Astrocyte (in vitro differentiated cells and primary cell): ENCODE measurements at places on chromosomes 1 and 21.

GRCh38 chr1:205495237-205495823 lies 9.1 kb upstream of the CDK18 start:
- no peak overlapping the region for H3K27ac ChIP-seq
- DNase-seq = no peak

GRCh38 chr1:98081944-98082343 lies 161.1 kb upstream of the DPYD start:
- H3K36me3 ChIP-seq = no peaks in the 10 kb centered on the region
- no peak overlapping the region for H3K4me3 ChIP-seq
- no peaks in the 10 kb centered on the region for H3K27me3 ChIP-seq

DNA sequence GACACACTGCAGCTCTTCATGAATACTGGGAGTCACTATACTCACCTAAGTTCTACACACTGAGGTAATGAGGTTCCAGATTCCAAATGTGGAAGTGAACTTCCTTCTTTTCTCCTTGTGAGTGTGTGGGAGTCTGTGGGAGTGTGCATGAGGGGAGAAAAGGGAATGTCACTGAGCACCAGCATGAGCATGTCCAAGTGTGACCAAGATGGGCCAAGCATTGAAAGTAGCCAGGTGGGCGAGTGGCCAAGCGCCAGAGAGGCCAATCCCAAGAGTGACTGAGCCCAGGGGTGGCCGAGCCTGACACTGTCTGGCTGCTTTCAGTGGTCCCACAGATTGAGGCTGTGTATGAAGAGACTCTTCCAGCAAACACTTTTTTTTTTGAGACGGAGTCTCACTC lies 132.3 kb downstream of the HLCS start:
- H3K4me1 ChIP-seq = peaks cover 2% of the 10 kb centered on the region
- H3K4me3 ChIP-seq = no peak overlapping the region
- no peak for DNase-seq
- no peak overlapping the region for H3K27ac ChIP-seq

DNA sequence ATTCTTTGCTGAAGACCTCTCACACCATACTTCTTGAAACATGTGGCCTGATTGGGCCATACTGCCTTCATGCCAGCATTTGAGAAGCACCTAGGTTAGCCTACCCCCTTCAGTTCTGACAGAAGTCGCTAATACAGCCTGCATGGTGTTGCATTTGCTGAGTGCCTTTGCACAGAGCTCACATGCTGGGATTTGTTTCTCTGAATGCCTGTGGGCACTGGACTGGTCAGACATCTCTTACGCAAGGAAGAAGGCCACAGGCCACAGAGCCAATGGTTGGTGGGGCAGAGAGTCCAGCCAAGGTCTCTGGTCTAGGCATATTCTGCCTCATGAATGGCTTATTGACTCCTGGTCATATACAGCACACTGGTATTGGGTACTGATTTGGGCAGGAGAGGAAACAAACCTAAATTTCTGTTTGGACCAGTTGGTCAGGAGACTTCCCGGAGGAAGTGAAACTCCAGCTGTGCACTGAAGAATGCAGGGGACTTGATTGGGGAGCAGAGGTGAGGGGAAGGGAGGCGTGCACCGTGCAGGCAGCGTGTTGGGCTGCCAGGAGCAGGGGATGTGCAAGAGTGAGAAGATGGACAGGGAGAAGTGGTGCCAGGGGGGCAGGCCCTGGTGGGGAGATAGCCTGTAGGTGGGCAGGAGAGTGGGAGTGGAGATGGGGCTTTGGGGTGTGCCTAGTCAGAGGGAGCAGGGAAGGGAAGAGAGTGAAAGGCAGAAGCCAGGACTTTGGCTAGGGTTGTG lies 18.1 kb downstream of the URB2 start:
- H3K27me3 ChIP-seq = no peaks in the 10 kb centered on the region
- H3K36me3 ChIP-seq = peaks cover 30% of the 10 kb centered on the region
- H3K27ac ChIP-seq = no peak overlapping the region
- no peaks in the 10 kb centered on the region for H3K4me1 ChIP-seq

DNA sequence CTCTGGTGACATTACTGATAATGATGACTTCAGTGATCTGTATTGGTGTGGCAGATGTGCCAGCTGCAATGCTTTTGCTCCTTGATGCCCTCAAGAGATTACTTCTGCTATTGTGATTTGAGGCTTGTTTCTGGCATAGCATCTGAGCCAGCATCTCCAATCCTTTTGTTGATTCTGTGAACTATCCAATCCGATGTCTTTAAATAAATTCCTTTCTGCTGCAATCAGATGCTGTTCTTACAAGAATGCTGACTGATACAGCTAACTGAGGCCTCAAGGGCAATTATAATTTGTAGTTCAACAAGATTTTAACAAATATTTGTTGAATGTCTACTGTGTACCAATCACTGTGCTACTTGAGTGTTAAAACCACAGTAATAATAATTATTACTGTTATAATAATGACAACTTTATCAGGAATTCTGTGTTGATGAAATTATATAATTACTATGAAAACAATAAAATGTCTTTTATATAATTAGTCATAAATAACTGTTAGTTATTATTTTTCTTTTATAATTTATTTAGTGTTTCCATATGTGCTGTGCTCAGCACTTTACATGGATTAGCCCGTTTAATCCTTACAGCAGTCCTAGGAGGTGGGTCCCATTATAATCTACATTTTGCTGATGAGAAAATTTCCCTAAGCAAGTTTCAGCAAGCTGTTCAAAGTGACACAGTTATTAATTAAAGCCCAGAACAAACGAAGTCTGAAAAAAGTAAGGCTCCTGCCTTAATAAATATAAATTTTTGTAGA lies 308.2 kb downstream of the BRINP3 start:
- peak overlapping the region; percentile 83 for H3K27ac ChIP-seq
- H3K27me3 ChIP-seq = no peaks in the 10 kb centered on the region
- no peaks in the 10 kb centered on the region for H3K36me3 ChIP-seq
- peaks cover 36% of the 10 kb centered on the region for H3K4me1 ChIP-seq
- H3K4me3 ChIP-seq = no peak overlapping the region
- peak; percentile 80 for DNase-seq
